Gastroesophageal sphincter (tissue), 4 donors: ENCODE measurements at places on chromosomes 11 and 22.
A peak's percentile ranks its signal among the peaks of the same experiment; 100 is the strongest.

GRCh38 chr11:71164186-71164585 is 88.2 kb downstream of the SHANK2 start:
- no peak overlapping the region for H3K4me3 ChIP-seq
- H3K4me1 ChIP-seq, result no peaks in the 10 kb centered on the region
- ATAC-seq, result no peak
- H3K27me3 ChIP-seq, result peaks cover 5% of the 10 kb centered on the region
- no peak overlapping the region for H3K27ac ChIP-seq
- H3K36me3 ChIP-seq, result no peaks in the 10 kb centered on the region

GRCh38 chr11:86687185-86687778 is 14.9 kb upstream of the ME3 start:
- no peak overlapping the region for H3K27ac ChIP-seq
- no peaks in the 10 kb centered on the region for H3K36me3 ChIP-seq
- no peaks in the 10 kb centered on the region for H3K27me3 ChIP-seq
- no peaks in the 10 kb centered on the region for H3K4me1 ChIP-seq

DNA sequence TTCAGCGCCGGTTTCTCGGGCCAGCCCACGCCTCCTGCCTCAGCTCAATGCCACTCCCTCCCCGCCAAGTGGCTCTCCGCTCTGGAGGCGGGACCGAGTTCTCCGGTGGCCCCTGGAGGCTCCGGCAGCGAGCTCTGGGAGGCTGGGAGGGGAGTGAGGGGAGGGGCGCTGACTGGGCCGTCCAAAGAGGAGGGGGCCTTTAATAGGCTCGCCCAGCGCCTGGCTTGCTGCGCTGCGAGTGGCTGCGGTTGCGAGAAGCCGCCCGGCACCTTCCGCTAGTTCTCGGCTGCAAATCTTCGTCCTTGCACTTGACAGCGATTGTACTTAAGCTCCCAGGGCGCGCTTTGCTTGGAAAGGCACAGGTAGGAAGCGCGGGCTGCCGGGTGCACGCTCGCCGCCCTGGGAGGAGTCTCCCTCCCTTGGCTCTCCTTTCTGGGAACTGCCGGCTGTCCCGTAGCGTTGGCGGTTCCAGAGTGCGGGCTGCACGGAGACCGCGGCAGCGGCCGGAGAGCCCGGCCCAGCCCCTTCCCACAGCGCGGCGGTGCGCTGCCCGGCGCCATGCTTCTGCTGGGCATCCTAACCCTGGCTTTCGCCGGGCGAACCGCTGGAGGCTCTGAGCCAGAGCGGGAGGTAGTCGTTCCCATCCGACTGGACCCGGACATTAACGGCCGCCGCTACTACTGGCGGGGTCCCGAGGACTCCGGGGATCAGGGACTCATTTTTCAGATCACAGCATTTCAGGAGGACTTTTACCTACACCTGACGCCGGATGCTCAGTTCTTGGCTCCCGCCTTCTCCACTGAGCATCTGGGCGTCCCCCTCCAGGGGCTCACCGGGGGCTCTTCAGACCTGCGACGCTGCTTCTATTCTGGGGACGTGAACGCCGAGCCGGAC is at the start of gene ADAMTS15:
ADAMTS15 (plus strand) TSS at position 230 of the 894 bp plus-strand sequence; CDS start at position 559, 329 bp downstream.
- ATAC-seq, result peak; percentile 82
- H3K36me3 ChIP-seq, result no peaks in the 10 kb centered on the region
- peak within 1 kb of the TSS; percentile 63 for H3K4me3 ChIP-seq
- peaks cover 59% of the 10 kb centered on the region for H3K4me1 ChIP-seq

DNA sequence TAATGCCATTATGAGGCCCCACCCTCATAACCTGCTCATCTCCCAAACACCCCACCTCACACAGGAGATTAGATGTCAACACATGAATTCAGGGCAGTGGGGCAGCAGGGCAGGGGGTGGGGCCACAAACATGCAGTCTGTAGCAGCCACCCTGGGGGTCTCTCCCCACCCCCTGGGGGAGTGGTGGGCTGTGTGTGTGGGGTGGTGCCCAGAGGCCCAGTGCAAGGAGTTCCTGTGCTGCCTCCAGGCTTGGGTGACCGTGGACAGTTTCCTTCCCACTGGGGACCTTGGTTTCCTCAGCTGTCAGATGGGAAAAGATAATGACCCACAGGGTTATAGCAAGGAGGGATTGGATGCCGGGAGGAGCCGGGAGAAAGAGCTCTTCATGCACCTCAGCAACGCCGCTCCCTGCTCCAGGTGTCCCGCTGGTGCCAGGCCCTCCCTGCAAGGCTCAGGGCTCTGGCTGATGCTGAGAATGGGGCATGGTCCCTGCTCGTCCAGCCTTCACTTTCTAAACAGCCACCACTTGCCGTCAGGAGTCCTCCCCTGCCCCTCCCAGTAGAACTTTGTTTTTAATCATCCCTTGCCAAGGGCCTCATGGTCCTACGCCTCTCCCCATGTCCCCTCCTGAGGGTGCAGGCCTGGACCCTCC is 2.0 kb upstream of the MRGPRF start:
- H3K27me3 ChIP-seq, result peaks cover 3% of the 10 kb centered on the region
- peak overlapping the region; percentile 99 for H3K27ac ChIP-seq
- peak overlapping the region; percentile 70 for H3K4me3 ChIP-seq
- peaks cover 61% of the 10 kb centered on the region for H3K4me1 ChIP-seq
- no peaks in the 10 kb centered on the region for H3K36me3 ChIP-seq

DNA sequence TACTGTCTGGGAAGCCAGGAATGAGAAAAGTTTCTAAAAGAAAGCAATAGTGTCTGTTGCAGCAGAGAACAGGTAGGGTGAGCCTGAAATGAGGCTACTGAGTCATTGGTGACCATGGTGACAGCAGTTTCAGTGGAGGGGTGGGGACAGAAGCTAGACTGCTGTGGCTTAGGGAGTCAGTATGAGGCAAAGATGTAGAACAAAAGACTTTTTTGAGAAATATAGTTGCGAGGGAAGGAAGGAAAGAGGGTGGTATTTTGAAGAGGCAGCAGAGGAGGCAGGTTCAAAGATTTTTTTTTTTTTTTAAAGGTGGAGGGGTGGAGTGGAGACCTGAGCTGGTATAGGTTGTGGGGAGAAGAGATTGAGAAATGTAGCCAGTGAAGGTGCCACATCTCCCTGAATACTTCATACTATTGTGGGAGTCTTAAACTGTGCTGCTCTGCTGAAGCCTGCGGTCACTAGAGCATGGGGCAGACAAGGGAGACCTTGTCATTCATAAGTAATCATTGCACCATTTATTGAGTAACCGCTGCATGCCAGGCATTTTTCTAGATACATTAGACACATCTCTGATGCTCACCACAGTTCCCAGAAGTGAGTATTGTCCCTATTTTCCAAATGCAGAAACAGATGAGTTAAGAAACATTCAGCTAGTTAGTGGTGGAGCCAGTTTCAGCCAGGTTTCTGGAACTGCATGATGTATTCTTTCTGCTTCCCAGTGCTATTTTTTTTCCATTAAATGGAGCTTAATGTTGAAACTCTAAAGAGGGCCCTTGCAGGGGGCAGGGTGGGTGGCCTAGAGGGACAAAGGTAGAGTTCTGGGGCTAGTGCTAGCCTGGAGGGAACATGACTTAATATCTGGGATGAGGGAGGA is 49.9 kb downstream of the STIM1 start:
- H3K27me3 ChIP-seq, result no peaks in the 10 kb centered on the region
- H3K36me3 ChIP-seq, result no peaks in the 10 kb centered on the region
- ATAC-seq, result peak; percentile 84
- H3K4me3 ChIP-seq, result no peak overlapping the region

GRCh38 chr11:103792981-103793468 is 243.4 kb upstream of the DDI1 start:
- peak; percentile 74 for ATAC-seq
- no peak overlapping the region for H3K4me3 ChIP-seq
- H3K27me3 ChIP-seq, result no peaks in the 10 kb centered on the region
- H3K4me1 ChIP-seq, result no peaks in the 10 kb centered on the region
- no peak overlapping the region for H3K27ac ChIP-seq

GRCh38 chr11:107472966-107473365 is 15.3 kb upstream of the CWF19L2 start:
- ATAC-seq, result no peak
- H3K4me1 ChIP-seq, result no peaks in the 10 kb centered on the region
- no peak overlapping the region for H3K4me3 ChIP-seq
- H3K27ac ChIP-seq, result no peak overlapping the region
- H3K27me3 ChIP-seq, result peaks cover 18% of the 10 kb centered on the region

DNA sequence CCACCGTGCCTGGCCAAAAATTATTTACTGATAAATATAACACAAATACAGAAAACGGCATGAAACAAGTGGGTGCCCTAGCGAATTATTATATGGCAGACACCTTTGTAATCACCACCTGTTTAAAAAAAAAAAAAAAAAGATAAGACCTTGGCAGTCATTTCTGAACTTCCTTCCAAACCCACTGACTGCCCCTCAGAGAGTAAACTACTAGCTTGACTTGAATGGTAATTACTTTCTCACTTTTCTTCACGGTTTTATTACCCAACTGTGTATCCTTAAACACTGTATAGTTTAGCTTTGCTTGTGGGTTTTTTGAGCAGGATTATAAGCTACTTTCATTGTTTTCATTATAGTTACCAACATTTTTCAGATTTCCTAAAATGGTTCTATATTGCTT is 23.7 kb downstream of the SFI1 start:
- H3K36me3 ChIP-seq, result peaks cover 8% of the 10 kb centered on the region
- H3K4me3 ChIP-seq, result no peak overlapping the region
- ATAC-seq, result no peak
- H3K27ac ChIP-seq, result no peak overlapping the region
- H3K27me3 ChIP-seq, result no peaks in the 10 kb centered on the region
- no peaks in the 10 kb centered on the region for H3K4me1 ChIP-seq

- peaks cover 13% of the 10 kb centered on the region for H3K27me3 ChIP-seq
- no peak overlapping the region for H3K4me3 ChIP-seq
- ATAC-seq, result no peak
- no peaks in the 10 kb centered on the region for H3K36me3 ChIP-seq
Measured at GRCh38 chr11:45704635-45705034, 39.2 kb upstream of the CHST1 start.

DNA sequence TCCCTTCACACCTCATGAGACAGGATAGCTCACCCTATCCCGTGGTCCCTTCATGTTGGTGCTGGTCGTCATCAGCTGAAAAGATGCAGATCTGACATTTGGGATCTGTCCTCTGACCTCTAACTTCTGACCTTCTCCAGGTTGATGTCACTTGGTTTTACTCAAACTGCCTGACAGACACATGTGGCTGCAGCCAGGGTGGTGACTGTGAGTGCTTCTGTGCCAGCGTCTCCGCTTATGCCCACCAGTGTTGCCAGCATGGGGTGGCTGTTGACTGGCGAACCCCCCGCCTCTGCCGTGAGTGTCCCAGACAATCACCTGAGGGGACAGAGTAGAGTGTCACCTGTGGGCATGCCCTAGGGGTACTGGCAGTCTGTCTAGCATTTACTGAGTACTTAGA is 49.7 kb downstream of the OTOG start:
- H3K27me3 ChIP-seq, result peaks cover 30% of the 10 kb centered on the region
- ATAC-seq, result no peak
- no peaks in the 10 kb centered on the region for H3K36me3 ChIP-seq
- H3K4me1 ChIP-seq, result no peaks in the 10 kb centered on the region

- no peak for ATAC-seq
- H3K27me3 ChIP-seq, result no peaks in the 10 kb centered on the region
- no peaks in the 10 kb centered on the region for H3K4me1 ChIP-seq
Measured at GRCh38 chr22:46381142-46381541, 45.6 kb downstream of the TRMU start.

- no peak overlapping the region for H3K27ac ChIP-seq
Measured at GRCh38 chr11:115887727-115888126, 383.5 kb upstream of the CADM1 start.
